ENCODE measurements at places on chromosomes 3 and 15.

DNA sequence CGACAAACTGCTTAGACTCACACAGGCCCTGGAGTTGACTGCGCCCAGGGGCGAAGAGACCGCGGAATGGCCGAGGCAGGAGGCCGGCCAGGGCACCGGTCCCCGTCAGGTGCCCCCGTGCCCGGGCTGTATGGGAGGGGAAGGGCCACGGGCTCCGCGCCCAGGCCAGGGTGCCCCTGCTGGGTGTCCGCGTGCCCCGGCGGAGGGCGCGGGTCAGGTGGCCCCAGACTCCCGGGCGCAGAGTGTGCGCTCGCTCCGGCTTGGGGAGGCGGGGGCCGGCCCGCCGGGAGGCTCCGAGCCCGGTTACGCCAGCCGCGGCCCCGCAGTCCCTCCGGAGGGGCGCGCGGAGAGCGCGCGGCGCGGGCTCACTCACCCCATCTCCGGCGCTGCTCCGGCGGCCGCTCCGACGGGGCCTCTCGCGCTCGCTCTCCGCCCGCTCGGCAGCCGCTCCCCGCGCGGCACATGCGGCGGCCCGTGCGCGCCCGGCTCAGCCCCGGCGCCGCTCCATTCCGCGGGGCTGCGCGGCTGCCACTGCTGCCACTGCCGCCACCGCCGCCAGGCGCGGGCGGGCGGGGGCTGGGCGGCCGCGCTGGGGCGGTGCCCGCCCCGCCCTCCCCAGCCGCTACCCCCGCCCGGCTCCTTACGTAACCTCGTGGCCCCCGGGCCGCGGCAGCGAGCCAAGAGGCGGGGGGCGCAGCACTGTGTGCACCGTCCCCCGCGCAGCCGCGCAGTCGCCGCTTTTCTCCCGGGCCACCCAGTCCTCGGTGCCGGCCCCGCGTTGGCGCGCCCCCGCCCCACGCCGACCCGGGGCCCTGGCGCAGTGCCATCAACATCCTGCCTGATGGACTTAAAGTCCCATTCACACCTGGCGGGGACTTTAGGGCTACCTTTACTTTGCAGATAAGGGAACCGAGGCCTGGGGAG, at the start of gene HOMER2:
TSS of gene HOMER2 (minus strand) at position 563 of the 924 bp plus-strand sequence. CDS start at position 378, 185 bp downstream.
- DNase-seq, result no peak

DNA sequence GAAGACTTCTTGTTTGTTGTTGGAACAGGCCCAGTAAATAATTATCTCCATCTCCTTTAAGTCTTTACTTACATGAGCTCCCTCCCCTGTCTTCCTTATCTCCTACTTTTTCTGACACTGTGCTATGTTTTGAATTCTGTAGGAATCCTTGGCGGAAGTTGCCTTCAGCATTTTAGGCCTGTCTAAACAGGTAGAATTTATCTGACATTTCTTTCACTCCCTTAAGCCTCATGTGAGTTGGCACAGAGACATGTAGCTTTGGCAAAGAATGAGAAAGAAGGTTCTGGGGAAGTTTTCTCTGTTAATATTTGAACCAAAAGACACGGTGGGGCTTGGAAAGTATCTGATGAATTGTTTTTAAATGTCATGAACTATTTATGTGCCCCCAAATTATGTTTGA, 8.1 kb downstream of the MCTP2 start:
- DNase-seq, result peak; percentile 30

DNA sequence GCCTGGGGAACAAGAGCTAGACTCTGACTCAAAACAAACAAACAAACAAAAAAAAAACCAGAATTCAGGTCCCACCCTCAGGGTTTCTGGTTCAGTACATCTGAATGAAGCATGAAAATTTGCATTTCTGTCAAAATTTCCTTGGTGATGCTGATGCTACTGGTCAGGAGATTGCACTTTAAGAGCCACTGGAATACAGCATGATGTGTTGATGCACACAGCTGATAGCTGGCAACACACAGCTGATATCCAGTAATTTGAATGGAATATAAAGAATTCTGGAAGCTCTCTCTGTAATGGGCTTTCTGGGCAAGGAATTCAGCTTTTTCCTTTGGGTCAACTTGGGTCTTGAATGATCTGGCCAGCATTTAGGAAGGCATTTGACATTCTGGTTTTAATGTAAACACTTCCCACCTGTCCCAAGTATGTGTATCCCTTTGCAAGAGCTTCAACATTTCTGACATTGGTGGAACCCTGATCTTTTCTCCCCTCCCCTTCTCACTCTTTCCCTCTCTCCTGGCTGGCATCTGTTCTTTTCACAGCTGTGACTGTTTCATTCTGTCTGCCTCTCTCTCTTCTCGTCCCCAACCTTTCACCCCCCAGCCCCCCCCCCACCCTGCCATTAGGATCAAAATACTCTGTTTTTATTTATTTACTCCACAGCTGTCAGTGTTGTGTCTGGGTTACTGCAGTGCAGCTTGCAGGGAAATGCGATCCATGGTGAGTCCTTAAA, 189.5 kb downstream of the TPRG1 start:
- no peak for DNase-seq

GRCh38 chr3:31055757-31056156, 161.3 kb upstream of the GADL1 start:
- no peak for DNase-seq

DNA sequence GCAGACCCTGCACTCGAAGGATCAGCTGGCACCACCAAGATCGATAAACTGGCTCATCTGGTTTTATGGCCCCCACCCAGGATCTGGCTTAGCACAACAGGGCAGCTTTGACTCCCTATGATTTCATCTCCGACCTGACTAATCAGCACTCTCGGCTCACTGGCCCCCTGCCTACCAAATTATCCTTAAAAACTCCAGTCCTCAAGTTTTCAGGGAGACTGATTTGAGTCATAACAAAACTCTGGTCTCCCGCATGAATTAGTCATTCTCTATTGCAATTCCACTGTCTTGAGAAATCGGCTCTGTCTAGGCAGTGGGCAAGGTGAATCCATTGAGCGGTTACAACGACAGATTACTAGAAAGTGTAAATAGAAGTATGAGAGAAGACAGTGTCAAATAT, 521.9 kb upstream of the RGMA start:
- no peak for DNase-seq

DNA sequence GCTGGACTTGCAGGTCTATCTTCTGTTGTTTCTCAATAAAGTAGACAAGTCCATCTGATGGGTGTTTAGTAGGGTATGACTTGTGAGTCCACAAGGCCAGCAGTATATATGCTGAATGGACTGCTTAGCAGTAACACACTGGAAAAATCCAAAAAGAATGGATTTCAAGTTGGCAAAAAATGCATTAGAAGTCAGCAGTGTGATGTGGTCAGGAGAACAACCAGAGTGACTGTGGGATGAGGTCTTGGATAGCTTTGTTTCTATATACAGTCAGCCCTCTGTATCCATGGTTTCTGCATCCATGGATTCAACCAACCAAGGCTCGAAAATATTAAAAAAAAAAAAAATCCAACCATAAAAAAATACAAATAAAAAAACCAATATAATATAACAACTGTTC, 55.8 kb downstream of the LPP start:
- no peak for DNase-seq

DNA sequence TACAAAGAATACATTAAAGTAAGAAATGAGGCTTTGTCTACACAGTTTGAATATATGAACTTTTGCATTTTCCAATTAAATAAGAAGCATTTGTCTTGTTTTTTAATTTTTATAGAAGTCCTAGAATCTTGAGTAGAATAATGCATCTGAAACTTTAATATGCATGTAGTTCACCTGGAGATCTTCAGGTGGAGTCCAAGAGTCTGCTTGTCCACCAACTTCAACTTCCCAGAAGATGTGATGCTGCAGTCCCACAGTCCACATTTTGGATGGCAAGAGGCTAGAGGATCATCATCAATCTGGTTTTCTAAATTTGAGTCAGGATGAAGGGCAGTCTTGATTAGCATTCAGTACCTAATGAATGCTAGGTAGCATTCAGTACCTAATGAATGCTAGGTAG, 357.6 kb upstream of the SOX2 start:
- DNase-seq, result no peak

DNA sequence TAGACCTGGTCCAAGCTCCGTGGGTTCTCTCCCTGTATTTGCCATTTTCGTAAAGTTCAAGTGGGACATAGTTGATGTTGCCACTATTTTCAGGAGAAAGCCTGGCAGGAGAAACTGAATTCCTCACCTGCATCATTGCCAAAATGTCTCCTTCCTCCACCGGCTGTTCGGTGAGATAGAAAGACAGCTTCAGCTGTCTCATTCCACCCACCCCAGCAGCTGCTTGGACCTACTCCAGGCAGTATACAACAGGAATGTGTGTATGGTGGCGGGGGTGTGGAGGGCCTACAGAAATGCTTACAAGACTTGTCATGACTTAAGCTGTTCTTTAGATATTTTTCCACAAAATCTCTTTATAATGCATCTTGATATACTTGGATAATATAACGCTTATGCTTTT, 132.7 kb upstream of the RAP2B start:
- DNase-seq, result no peak

DNA sequence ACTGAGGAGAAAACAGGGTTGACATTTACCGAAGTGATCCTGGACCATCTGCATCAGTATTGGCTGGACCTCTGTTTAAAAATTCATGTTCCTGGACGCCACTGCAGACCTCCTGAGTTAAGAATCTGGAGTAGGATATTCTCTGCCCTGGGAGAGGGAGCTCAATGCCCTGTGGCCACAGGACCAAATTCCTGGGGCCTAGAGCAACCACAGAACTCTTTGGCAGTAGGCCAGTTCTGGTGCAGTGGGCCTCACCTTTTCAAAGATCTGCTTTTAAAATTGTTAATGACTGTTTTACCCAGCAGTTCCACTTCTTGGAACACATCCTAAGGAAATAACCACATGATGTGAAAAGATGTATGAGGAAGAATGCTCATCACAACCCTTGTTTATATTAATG, 133.3 kb upstream of the ADPGK start:
- DNase-seq, result peak; percentile 32
